ENCODE measurements at places on chromosomes 7 and 10.

DNA sequence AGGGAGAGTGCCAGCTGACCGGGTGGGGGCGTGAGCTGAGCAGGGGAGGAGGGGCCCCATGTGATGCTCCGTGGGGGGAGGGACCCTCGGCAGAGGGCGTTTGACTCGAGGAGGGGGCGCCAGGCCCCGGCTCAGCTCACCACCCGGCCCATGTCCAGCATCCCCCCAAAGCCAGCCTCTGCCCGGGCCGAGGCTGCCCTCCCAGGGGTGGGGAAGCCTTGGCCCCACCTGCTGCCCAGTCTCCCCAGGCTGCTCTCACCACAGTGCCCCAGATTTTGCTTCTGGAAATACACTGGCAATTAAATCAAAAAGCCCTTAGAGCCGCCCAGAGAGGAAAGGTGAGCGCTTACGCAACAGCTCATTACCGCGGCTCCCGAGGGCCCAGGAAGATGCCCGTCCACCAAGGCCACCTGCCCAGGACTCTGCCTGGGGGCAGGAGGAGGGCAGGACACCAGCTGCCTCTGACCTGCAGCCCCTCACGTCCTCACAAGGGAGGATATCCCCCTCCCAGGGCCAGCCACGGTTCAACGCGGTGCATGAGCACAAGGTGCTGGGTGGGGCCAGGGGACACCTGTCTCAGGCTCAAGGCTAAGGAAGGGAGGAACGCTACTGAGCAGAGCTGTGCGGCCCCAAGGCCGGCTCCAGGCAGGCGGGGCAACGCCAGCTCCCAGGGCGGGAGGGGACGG lies 70.0 kb upstream of the INPP5A start:
- no peak for DNase-seq

DNA sequence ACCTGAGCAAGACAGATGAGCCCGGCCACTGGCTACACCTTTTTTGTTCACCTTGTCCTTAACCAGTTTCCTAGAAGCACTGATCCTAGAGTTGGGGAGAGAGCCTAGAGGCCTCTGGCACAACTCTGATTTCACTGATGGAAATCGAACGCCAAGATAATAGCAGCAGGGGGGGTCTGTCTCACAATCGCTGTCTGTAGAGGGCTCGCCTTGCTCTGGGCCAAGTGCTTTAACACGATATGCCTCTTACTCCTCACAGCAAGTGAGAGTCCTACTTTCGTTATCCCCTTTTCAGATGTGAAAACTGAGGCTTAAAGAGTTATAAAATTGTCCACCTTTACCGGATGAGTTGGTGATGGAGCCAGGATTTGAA lies 472 bp downstream of the RASSF4 start:
- DNase-seq, result no peak

- no peak for DNase-seq
Measured at GRCh38 chr10:30737931-30738391, 108.4 kb upstream of the LYZL2 start.

- DNase-seq, result no peak
Measured at GRCh38 chr7:129110258-129110981, 34.1 kb upstream of the TSPAN33 start.

GRCh38 chr10:61894133-61894532 lies 7.4 kb upstream of the ARID5B start:
- no peak for DNase-seq

DNA sequence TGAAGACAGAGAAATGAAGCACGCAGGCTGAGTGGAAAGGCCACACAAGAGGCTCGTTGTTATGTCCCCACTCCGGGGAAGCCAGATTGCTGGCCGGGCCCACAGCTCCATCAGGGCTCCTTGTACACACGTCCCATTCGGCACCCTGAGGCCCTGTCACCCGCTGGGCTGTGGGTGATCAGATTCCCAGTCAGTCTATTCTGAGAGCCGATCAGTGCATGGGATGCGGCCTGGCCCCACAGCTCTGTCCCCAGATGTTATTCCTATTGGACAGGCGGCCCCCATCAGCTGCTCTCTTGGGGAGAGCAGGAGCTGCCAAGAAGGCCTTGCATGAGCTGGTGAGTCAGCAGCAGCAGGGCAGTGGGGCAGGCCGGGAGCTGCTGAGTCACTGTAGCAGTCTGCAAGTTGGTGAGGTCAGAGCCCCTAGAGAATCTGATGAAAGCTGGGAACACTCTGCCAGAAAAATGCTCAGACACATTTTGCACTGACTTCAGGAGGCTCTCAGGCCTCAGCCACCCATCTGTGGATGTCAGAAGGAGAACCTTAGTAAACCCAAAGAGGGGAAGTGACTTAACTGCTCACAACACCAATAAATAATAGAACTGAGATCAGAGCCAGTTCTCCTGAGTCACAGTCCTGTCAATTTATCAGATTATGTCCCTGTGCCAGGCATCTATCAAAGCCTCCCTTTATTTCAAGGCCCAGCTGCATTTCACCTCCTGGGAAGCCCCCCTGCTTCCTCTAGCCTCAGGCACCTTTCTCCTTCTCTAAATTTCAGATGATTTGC lies 9.4 kb upstream of the PSAP start:
- DNase-seq, result peak; percentile 74

GRCh38 chr7:111011520-111011919 lies 79.4 kb upstream of the LRRN3 start:
- DNase-seq, result no peak

DNA sequence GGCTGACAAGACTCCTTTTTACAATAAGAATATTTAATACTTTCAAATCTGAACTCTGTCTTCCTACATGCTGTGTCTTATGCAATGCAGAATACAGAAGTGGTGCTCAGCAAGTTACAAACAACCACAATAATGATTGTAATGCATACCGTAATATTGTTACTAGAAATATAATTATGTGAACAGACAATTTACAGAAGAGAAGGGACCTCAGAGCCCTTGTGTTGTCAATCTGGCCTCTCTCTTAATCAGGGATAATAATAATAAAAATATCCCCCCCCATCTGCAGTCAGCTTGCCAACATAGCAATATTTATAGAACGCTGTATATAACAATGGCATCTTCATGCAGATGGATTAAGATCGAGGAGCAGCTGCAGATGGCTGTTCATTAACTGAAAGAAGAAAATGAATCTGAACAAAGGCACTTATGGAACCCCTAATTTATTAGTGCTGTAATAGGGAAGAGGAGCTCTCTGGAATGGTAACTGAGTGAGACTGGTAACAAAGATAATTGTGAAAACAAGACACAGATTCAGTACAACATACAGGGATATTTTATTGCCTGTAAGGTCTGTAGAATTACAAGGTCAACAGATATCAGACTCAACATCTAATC lies 106.3 kb downstream of the TMEM26 start:
- no peak for DNase-seq

DNA sequence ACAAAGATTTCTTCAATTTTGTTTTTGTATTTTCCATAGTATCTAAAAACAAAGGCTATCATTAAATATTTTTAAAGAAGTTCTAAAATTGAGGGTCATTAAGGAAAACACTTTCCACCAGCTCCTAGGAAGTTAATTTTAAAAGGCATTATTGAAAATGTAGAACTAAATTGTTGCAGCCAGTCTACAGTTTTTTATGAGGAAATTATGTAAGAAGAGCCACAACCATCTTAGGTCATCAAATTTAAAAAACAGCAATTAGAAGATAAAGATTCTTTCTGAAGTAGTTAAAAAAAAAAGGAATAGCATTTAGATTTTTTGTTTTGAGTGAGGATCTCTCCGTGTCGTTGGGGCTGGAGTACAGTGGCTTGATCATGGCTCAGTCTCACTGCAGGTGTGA lies 161.7 kb downstream of the NRBF2 start:
- DNase-seq, result no peak

- DNase-seq, result no peak
Measured at GRCh38 chr7:15042285-15043065, 139.9 kb upstream of the DGKB start.

- no peak for DNase-seq
Measured at GRCh38 chr10:77355844-77356243, 281.8 kb downstream of the KCNMA1 start.

DNA sequence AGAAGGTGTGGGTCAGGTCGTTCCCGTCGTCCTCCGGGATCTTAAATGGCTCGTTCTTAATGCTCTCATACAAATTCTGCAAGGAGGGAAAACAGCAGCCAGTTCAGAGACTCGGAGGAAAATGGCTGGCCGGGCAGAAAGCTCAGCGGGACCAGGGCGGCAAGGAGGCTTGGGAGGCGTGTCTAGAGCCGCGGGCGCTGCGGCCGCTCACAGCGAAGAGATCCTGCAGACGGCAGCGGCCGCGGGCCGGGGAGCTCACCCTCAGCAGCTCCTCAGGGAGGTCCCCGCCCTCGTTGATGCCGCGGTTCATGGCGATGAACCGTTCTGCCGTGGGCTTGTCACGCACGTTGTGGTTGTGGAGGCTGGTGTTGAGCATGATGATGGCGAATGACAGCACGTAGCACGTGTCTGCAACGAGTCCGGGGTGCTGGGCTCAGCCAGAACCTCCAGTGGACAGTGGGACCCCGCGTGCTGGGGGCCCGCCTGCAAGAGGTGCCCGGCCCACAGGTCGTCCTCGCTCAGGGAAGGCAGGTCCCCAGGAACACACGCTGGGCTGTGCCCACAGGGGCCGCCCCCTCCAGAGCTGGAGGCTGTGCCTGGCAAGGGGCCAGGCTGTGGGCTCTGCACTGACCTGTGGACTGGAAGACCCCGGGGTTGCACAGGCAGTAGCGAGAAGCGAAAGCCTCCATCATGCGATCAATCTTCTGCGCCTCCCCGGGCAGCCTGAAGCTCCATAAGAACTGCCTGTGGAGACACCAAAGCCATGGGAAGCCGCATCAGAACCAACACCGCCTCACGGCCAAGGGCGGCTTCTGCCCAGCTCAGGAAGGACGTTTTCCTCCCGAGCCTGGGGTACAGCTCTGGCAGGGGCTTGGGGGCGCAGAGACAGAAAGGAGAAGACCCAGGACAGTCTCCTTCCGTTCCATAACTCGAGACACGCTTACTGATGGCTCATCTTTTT lies 101.6 kb downstream of the CYTH3 start:
- DNase-seq, result no peak

DNA sequence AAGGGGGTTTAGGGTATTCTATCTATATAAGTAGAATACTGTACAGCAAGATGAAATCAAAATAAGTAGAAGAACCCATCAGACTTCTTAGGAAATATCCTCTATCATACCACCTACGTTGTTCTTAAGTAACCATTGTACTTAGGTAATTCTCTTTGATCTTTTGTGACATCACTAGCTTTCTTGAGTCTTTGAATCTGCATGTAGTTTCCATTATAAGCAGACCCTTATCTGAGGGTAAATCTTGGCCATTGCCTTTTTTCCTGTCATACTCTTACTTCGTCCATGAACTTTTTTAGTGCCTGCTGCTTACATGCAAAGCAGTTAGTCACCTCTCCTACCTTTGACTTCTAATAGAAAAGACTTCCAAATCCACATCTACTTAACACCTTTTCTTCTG lies 49.0 kb downstream of the WAC start:
- DNase-seq, result no peak

DNA sequence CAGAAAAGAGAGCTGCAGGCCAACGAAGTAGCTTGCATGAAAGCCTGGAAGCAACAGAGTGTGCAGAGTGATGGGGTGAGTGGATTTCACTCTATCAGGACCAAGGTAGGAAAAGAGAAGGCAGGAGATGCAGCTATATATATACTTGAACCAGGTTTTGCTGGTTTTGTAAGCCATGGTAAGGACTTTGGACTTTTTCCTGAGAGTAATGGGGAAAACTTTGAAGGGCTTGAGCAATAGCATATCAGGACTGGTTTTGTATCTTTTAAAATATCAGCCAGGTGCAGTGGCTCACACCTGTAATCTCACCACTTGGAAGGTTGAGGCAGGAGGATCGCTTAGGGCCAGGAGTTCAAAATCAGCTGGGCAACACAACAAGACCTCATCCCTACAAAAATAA lies 120.6 kb upstream of the NRP1 start:
- DNase-seq, result no peak

GRCh38 chr7:157841773-157842370 lies 505.1 kb downstream of the DNAJB6 start:
- DNase-seq, result no peak

- DNase-seq, result no peak
Measured at GRCh38 chr10:81546243-81546642, 328.8 kb upstream of the NRG3 start.

GRCh38 chr10:68578974-68579373 lies 18.8 kb downstream of the TET1 start:
- DNase-seq, result no peak

DNA sequence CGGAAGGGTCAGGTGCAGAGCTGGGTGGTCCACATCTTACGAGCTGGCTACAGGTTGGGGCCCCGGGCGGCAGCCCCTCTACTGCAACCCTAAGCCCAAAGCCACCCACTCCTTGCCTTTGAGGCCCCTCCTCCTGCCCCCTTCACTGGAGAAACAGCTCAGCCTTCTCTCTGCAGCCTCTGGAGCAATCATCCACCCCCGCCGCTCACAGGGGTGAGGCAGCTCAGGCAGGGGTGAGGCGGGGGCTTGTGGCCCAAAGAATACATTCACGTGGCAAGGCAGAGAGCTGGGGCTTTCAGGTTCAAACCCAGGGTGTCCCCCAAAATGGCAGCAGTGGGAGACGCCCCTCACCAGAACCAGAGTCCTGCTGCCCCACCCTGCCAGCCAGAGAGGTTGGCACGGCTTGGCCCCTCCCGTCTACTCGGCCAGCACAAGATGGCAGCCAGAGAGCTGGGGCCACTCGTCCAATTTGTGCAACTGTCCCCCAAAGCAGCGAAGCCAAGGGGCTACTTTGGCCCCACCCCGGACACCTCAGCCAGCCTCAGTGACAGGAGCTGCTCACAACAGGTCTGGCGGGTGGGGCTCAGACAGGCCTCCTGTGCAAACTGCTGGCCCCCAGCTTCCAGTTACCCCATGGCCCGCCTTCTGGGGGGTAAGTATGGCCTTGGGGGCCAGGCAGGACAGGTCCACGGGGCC lies 7.2 kb downstream of the GNB2 start:
- no peak for DNase-seq

DNA sequence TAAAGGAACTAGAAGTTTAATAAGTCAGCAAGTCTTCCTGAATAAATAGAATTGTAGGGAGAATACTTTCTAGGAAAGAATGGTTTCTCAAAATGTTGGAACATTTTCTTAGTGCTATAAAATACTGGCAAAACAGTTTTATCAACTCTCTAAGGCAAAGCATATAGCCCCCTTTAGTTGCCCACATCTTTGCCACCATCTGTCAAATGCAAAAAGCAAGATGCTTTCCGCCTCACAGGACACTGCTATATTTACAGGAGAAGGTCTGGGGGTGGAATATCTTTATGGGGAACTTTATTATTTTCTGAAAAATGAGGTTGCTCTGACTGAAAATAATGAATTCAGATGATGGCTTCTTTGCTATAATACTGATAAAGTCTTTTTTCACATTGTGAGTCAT lies 78.3 kb downstream of the SVOPL start:
- DNase-seq, result no peak

- DNase-seq, result no peak
Measured at GRCh38 chr7:132109769-132110168, 466.5 kb downstream of the PLXNA4 start.

GRCh38 chr10:71354776-71355175 lies 35.7 kb downstream of the SLC29A3 start:
- DNase-seq, result no peak

GRCh38 chr10:97003804-97004201 lies 171.7 kb downstream of the LCOR start:
- DNase-seq, result no peak
